ENCODE measurements at places on chromosomes 1 and 21.

- DNase-seq = no peak
Observed at GRCh38 chr1:33382661-33383415, 48.1 kb downstream of the PHC2 start.

DNA sequence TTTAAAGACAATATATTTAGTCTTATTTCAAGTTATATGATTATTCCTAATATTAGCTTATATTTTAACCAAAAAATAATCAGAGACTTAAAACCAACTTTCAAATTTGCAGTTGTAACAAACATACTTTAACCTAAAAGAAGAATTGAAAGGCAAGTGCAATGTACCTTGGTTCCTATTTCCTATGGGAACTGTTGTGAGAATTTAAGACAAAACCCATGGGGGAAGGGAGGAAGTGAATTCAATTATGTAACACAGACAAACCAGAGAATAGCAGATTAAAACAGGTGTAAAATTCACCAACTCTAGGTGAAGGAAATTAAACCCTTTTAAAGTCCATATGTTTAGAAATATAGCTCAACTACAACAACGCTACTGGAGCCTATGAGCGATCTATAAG lies 22.6 kb upstream of the CR2 start:
- DNase-seq = no peak

- DNase-seq = no peak
Observed at GRCh38 chr1:12040457-12041051, 21.3 kb downstream of the MIIP start.

DNA sequence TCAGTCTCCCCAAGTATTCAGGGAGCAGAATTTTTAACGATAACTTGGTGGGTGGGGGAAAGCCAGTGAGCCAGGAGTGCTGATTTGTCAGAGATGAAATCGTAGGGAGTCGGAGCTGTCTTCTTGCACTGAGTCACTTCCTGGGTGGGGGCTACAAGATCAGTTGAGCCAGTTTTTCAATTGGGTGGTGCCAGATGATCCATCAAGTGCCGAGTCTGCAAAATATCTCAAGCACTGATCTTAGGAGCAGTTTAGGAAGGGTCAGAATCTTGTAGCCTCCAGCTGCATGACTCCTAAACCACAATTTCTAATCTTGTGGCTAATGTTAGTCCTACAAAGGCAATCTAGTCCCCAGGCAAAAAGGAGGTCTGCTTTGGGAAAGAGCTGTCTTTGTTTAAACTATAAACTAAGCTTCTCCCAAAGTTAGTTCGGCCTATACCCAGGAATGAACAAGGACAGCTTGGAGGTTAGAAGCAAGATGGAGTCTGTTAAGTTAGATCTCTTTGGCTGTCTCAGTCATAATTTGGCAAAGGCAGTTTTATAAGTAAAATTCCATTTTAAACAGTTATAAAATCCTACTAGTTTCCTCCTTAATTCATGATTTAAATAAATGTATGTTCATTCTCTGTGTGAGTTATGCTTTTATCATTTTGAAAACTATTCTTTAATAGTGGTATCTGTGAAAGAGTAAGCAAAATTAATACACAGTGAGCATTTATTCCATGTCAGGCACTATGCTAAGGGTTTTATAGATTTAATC lies 51.7 kb downstream of the SLC16A1 start:
- peak; percentile 71 for DNase-seq

GRCh38 chr21:45644041-45644906 lies 749 bp downstream of the PCBP3 start:
- DNase-seq = no peak

DNA sequence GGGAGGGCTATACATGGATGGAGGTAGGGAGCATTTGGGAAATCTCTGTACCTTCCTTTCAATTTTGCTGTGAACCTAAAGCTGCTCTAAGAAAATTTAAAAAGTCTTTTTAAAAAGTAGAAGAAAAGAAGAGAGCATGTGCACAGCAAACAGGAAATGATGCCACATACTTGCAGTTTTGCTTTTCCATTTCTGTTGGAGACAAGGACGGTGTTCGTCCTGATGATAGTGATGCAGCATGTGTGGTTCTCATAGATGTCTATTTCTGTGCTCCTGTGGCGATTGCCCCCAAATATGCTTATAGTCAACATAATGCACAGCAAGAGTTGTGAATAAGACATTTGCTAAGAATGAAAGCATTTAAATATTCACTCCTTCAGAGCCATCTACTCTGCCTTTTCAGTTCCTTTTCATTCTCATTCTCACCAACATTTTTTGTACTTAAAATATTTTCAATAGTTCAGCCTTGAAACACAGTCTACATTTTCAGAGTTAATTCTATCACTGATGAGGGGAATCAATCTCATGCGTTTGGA lies 66.6 kb downstream of the LRRC8C start:
- DNase-seq = no peak

DNA sequence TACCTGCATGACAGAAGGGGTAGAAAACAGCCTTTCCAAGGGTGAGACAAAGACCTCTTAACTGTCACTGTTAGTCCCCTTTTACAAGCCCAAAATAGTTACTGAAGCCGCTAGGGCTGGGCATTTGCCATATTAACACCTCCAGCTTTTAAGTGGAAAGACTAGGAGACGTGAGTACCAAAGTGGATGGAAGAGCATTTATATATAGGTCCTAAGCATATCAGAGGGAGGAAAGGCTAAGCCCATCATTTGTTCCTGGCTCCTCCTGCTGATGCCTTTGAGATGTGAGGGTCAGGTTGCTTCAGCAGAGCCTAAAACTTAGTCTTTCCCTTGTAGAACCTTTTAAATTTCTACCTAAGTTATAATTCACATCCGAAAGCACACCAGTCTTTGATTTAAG lies 25.7 kb upstream of the APOBEC4 start:
- DNase-seq = no peak

GRCh38 chr1:161214369-161214768 lies 726 bp upstream of the FCER1G start:
- DNase-seq = no peak

GRCh38 chr1:38239258-38239835 lies 192.8 kb upstream of the POU3F1 start:
- DNase-seq = no peak

DNA sequence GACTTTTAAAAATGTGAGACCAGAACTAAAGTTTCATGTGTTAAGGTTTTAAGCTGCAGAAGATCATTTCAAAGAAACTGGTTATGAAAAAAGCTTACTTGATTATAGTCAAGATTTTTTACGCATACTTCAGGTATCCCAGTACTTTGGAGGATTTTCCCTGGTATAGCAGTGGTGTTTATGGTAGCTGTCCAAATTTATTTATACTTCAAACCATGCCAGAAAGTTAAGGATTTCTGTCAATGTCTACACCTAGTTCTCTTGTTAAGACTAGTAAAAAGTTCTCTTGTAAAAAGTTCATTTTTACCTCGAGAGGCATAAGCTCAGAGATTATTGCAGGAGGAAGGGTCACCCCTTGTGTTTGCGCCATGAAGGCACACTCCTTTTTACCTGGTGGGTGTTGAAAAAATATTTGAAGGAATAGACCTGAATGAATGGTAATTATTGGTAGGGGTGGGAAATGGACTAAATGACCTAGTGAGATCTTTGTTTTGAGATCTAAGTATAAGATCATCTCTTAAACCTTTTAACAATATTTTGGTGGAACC lies 2.8 kb downstream of the DYRK1A start:
- DNase-seq = no peak

- DNase-seq = no peak
Observed at GRCh38 chr21:39054066-39054465, 129.2 kb downstream of the PSMG1 start.

- DNase-seq = no peak
Observed at GRCh38 chr1:155636397-155637153, 26.6 kb downstream of the MSTO1 start.

Data from RKO (cell line).